Amygdala (tissue), 56 donors: ENCODE measurements at places on chromosomes 3 and 15.

GRCh38 chr3:14532691-14533456 is 7.3 kb downstream of the GRIP2 start:
- no peak for DNase-seq

DNA sequence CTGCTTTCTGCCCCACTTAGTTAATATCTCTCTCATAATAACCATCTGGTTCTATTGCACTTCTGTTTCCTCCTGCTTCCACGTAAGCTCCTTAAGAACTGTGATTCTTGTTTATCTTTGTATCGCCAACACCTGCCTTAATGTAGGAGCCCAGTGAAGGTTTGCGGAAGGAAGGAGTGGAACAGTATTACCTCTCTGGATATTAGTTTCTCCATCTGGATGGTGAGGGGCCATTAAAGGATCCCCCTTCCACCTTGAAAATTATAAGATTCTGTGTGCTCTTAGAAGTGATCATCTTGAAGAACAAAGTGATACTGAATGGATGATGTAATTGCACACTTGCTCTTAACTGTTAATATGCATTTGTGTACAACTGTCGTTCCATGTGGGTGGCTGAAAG is 2.2 kb downstream of the CHRNA5 start:
- no peak for DNase-seq

DNA sequence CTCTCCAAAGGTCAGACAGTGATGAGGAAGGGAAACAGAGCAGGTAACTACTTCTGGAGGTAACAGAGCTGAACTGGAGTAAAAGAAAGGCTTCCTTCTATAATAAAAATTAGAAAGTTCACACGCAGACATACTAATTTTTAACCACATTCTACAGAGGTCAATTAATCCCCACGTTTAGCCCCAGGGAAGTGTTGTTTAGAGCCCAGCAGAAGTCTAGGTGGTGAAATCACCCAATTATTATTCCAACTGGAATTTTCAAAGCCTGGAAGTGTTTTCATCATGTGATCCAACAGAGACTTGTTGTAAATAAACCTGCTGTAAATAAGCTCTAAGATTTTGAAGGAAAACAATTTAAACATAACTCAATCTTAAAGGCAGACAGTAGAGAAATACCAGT is 6.8 kb downstream of the ALDH1A2 start:
- DNase-seq: no peak

GRCh38 chr3:9369508-9369907 is 6.7 kb downstream of the THUMPD3 start:
- no peak for DNase-seq

GRCh38 chr3:31448035-31448881 is 84.5 kb upstream of the STT3B start:
- no peak for DNase-seq

DNA sequence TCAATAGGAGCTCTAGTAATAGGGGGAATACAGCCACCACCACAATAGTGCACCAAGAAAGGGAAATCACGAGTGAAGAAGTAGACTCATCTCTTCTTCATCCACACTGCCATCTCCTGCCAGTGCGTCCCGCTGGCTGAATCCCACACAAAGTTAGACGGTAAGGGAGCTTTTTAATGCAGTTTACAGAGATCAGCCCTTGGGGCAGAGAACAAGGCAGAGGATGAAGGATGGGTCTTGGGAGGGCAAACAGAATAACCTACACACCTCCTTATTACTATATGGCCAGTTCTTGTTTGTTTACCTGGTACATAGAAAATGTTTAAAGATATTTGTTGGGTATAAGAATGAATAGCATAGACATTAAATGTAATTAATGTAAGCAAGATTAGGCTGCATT is 11.0 kb upstream of the DPH6 start:
- DNase-seq: no peak

- no peak for DNase-seq
Observed at GRCh38 chr3:189132231-189132671, 39.5 kb upstream of the TPRG1 start.

- no peak for DNase-seq
Observed at GRCh38 chr3:78096488-78097255, 1056.8 kb downstream of the ROBO2 start.

DNA sequence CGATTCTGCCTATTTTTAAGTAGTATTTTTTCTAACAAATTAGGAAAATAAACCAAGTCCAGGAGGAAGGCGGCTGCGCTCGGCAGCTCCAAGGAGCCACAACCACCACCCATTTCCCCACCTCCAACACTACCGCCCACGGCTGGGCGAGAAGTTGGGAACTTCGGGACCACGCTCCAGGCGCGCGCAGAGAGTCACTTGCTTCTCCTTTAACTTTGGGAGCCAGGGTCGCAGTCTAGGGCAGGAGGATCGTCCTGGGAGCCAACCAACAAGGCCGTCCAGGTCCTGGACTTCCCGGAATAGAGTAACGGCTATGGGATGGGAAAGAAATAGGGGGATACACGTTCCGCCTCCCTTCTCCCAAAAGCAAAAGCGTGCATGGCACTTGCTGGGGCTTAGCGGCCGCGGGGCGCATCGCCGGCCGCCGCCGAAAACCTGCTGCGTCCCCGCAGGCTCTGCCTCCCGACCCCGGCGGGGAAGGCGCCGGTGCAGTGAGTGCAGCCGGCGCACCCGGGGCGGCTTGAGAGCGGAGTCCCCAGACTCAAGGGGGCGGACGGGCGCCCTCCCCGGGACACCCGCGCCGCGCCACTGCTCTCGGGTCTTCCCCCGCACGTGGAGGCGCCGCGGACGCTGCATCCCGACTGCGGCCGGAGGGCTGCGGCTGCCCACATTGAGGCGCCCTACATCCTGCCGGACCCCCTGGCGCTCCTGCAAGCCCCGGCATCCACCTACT is 699 bp downstream of the MEGF11 start:
- peak; percentile 3 for DNase-seq

GRCh38 chr3:119173325-119173724 is at the start of gene UPK1B:
Gene UPK1B (plus strand): TSS chr3:119173598. CDS start chr3:119186742, 13,144 bp downstream.
- no peak for DNase-seq

DNA sequence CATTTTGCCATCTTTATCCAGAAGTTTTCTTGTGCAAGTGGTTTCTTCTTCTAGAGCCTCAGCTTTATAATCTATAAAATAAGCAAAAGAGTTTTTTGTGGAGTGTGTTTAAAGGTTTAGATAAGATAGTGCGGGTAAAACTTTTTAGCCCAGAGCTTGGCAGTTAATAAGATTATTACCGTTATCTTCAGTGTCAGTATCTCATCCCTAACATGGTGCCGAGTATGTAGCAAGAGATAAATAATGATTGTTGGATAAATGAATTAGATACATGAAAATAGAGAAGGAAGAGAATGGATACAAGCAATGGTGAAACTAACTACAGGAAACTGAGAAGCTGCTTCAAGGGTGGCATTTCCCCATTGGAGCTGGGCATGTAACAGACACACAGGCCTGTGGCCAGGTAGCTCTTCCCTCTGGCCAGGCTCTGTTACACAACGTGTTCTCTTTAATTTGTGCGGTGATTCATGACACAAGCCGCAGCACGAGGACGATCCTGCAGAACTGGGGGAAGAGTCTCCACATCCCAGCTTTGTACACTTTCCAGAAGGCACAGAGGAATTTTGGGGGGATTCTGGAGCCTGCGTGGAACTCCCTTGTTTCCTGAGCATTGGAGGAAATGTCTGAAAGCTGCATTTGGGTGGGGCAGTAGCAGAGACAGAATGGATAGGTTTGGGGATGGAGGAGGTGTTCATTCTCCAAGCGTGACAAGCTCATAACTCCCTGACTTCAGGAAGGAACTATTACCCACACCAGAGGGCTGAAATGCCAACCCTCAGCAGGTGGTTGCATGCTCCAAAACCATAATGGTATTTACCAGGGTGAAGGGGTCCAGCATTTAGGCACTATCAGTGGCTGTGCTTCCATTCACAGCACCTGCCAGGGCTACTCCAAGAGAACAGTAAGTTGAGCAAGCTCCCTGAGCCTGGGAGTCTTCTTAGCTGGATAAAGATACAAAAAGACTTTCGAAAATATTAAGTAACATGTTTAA is 14.2 kb upstream of the ST6GAL1 start:
- no peak for DNase-seq

DNA sequence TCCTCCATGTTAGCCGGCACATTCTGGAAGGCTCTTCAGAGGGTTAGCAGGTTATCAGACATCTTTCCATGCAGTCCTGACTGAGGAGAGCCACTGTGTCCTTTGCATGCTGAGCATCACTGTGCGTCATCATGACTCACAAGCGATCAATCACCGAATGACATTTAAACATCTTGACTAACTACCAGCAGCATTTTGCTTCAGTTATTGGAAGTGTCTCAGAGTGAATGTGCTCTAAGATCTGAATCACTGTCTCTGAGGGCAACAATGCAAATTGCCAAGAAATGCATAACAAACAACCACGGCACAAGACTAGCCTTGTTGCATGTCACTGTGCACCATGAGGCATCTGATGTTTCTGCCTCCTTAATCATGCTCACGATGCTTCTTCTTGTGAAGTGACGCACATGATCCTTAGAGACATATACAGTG is 18.3 kb upstream of the ATP8B4 start:
- DNase-seq: no peak

DNA sequence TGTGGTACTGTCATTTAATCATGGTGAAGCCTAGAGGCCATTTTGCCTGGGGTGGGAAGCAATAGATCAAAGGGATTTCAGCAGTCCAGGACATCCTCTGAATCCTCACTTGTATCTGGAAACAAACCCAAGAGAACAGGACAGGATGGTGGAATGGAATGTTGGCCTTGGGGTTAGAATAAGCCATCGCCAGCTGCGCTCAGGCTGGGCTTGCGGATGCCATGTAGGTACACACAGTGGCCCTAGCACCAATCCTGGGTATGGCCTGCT is 76.5 kb upstream of the ALDH1A3 start:
- DNase-seq: no peak

- no peak for DNase-seq
Observed at GRCh38 chr15:74832826-74833225, 6.4 kb downstream of the CPLX3 start.

- DNase-seq: no peak
Observed at GRCh38 chr3:22862111-22862510, 341.0 kb upstream of the UBE2E2 start.

GRCh38 chr3:25038922-25039321 is 389.1 kb upstream of the RARB start:
- DNase-seq: no peak

DNA sequence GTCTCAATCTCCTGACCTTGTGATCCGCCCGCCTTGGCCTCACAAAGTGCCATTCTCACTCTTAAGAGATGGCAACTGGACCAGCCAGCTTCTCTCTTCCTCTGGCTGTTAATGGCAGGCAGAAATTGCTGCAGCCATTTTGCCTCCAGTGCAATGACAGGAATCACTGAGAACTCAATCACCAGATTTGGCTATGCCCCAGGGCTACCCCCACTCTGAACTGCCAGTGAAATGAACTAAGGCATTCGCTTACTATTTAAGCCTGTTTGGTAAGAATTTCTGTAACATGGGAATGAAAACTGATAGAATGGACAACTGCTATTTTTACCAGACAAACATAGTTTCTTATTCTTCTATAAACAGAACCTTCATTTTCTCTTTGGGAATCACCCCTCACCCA is 24.5 kb downstream of the FOXP1 start:
- DNase-seq: no peak
